ENCODE measurements at places on chromosomes 1 and 21. TPM values are rescaled to one million over a fixed set of nuclear protein-coding genes. Genes with fewer than 3 reads are reported as not detected.
A peak's percentile ranks its signal among the peaks of the same experiment; 100 is the strongest.

Gene LMOD1
- 25.1 TPM for total RNA-seq

Gene PGLYRP3
- total RNA-seq = not detected

GRCh38 chr1:204319027-204319426, 40.7 kb downstream of the PLEKHA6 start:
- DNase-seq = no peak

GRCh38 chr1:18819986-18820790, 39.3 kb downstream of the TAS1R2 start:
- DNase-seq = no peak

GRCh38 chr1:54099061-54099610, 45.7 kb downstream of the TCEANC2 start:
- DNase-seq = no peak

DNA sequence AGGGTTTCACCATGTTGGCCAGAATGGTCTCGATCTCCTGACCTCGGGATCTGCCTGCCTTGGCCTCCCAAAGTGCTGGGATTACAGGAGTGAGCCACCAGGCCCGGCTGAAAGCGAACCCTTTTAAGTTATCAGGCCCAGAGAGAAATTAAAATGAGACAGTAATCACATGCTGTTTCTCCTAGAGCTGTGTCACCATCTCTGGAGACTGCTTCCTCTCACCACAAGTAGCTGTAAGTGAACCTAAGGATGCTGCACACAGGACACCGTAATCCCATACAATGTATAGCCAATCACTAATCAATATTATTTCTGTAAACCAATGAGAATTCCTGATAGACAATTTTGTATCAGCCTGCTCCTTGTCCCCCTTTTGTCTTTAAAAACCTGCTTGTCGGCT, 5.7 kb upstream of the CSTB start:
- DNase-seq = no peak

DNA sequence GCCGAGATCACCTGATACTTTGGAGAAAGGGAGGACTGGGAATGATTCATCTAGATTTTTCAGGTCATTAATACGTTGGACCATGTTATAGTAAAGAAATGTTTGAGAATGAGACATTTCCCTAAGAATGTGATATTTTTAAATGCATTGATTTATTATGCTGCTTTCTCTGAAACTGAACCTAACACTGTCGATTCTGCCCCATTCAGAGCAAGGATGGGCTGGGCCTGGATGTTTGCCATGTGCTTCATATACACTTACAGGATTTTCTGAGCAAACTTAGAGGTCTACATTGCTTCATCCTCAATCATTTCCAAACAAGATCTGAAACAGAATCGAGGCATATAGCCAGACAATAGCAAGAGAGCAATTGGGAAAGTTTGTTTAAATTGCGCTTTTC, 183.3 kb downstream of the CRB1 start:
- peak; percentile 24 for DNase-seq

DNA sequence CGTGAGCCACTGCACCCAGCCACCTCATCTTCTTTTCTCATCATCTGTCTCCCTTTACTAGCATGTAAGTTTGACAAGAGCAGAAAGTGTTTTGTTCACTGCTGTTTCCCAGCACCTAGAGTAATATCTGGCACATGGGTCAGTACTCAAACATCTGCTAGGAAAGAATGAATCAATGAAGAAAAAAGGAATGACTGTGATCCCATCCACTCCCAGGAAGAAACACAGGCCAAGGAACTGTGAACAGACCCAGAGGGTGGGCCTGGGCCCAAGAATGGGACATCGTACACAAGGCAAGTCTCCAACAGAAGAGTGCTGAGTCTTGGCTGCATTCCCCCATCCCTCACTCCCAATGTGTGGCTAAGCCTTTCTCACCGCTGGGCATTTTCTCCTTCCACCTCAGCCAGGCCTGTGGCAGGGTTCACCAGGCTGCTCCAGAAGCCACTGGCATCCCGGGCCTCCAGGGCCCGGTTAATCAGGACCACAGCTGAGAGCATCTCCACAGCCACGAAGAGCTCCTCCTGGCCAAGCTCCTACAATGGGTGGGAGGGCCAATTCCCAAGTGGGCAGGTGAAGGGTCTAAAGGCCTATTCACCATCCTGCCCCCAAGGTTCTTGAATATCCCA, 18.4 kb downstream of the IQGAP3 start:
- no peak for DNase-seq

GRCh38 chr1:176055398-176055797, 151.7 kb downstream of the COP1 start:
- DNase-seq = no peak

DNA sequence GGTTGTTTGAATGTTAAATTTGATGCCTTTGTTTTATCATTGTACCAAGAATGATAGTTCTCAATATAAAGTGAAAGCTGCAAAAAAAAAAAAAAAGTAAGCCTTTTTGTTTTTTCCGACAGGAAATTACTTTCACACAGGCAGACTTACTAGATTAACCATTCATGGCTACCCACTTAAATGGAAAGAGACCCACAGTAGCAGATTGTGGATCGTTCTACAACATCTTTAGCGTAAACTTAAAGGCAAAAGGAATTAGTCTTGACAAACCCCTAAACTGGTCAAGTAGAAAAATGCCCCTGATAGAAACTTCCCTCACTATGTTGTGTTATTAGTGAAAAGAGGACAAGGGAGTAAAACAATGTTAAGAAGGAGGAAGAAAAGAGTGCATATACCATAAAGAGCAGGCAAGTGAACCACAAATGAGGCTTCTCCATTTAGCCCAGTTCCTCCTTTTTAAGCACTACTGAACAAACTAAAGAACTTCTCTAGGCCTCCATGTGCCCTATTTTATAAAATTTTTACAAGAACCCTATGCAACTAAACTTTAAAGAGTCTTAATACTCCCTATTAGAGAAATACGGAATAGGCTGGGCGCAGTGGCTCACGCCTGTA, 1560.3 kb downstream of the MRPL39 start:
- peak; percentile 2 for DNase-seq

DNA sequence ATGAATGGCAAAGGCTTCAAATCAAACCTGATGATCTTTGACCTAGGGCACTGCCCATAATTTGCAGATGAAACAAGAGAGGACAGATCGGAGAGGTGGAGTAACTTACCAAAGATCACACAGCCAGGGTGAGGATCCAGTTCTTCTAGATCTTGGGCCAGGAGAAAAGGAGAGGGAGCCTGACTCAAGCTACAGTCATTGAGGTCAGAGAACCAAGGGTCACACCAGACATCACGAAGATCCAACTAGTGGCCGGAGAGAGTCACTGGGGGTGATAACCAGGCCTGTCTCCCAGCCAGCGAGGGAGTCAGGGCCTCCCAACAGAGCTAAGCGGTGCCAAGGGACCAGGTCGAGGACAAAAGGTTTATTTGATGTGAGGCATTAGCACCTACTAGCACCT, 115.0 kb downstream of the RIPK4 start:
- DNase-seq = no peak
